ENCODE measurements at places on chromosomes 16 and 17.

DNA sequence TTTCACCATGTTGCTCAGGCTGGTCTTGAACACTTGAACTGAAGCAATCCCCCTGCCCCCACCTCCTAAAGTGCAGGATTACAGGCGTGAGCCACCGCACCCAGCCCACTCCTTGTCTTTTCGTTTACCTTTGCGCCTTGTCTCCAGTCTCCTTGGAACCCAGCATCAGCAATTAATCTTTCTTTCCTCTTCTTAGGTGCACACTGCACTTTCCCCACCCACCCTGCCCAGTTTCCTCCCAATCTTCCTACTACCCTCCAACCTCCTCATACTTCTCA, 1.5 kb upstream of the CLDN7 start:
- DNase-seq, result no peak

DNA sequence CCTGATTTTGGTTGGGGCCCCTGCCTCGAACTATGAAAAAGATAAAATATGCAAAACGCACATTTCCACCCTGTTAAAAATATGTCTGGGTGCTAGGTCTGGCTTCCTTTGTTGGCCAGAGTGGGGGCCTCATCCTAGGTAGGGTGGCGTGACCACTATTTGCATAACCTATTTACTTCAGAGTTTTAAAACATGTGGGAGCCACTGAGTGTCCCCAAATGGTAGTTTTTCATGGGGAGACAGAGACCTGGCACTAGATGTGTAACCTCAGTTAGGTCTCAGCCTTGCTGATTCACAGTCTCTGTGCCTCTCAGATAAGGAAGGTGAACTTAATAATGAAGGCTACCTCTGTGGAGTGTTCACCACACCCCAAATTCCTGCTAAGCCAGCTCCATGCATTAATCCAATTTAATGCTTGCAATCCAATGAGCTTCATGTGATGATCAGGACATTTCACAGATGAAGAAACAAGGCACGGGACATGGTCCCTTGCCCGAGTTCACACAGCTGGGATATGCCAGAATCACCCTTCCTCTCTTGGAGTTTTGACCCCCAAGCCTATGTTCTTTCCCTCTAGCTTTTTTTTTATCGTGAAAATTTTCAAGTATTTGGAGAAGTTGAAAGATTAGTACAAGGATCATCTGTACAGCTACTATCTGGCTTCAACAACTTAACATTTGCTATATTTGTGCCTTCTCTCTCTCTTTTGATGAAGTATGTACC, 103.4 kb downstream of the IRF8 start:
- DNase-seq, result no peak

DNA sequence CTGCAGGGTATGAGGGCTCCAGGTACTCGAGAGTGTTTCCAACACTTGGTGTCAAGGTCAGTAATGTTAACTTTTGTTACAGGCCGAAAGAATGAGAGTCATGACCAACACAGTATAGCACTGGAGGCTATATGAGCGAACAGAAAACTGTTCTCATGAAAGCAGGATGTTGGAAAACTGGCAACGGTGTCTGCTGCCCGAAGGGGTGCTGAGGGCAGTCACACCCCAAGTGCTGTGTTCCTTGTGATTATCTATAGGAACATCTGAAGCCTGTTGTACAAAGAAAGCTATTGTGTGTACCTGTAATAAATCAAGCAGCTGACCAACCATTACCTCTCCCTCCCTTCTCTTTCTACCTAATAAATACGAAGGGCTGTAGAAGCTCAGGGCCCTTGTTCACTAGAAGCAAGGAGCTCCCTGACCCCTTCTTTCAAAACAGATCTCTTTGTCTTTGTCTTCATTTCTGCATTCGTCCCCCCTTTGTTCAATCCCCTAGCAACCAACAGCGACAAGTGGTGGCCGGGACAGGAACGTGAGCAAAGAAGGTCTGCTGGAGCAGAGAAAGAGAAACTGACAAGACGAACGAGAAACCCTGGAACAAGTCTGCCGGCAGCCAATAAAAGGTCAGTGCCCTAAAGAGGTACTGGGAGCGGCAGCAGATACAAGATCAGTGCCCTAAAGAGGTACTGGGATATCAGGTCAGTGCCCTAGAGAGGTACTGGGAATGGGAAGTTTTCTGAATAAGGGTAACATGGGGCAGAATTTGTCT, 7.6 kb downstream of the CD300LD start:
- DNase-seq, result no peak

GRCh38 chr16:3578121-3578520, 918 bp upstream of the NLRC3 start:
- DNase-seq, result peak; percentile 38

- DNase-seq, result no peak
Observed at GRCh38 chr17:10792151-10792550, 11.7 kb downstream of the TMEM238L start.

DNA sequence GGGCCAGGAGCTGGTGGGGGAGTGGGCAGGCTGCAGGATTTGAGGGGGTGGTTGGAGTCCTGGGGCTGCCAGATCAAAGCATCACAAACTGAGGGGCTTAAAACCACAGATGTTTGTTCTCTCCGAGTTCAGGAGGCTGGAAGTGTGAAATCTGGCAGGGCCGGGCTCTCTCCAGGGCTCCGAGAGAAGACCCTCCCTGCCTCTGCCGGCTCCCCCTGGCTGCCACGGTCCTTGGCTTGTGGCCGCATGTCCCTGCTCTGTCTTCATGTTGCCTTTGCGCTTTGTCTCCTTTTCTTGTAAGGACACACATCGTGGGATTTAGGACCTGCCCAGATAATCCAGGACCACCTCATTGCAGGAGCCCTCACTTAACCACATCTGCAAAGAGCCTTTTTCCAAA, 139.8 kb upstream of the GSE1 start:
- DNase-seq, result no peak

DNA sequence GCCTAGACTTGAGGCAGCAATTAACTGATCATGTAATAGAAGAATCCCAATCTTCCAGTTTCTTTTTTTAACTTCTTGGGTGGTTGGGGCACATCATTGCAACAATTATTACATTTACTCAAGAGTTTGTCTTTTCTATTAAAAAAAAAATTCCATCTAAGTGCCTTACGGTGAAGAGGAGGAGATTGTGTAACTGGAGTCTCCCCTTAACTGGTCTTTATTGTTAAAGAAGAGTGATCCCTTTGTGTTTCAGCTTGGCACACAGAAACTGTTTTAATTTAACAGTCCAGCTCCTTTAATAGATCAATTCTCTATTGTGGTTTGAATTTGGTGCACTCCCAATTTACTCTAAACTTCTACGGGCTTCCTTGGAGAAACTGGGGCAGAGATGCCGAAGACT, 75.2 kb downstream of the FTO start:
- no peak for DNase-seq

GRCh38 chr16:80526418-80527061, 14.3 kb upstream of the DYNLRB2 start:
- DNase-seq, result peak; percentile 55

DNA sequence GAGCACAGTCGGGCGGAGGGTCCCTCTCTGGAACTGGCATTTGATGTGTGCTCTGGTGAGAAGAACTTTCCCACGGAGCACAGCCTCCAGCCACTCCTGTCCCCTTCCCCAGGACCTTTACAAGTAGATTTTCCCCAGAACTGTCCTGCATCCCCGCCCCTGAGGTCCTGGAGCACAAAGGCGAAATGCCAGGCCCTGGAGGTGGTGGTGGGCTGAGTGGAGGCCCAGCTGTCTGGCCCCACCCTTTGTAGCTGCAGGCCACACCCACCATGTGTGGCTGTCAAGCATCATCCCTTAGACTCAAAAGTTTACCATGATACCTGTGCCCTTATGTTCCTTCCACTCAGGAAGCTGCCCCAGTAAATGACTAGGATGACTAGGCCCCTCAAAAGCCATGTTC, 37.7 kb downstream of the PLD6 start:
- DNase-seq, result no peak

DNA sequence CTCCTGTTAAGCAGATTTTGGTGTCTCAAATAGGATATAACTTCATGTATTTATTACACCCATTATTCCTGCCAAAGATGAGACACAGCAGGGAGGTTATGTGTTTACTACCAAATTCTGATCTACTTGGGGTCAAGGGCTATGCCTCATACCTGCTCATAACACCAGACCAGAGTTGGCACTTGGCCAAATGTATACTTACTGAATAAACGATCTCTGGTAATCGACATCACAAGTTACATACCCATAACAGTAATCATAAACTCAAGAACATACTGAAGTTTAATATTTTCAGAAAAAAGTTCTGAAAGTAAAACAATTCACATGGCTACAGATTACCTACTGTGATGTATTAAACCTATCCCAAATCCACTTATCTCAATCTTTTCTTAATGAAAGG, 2.9 kb downstream of the TMEM170A start:
- no peak for DNase-seq

DNA sequence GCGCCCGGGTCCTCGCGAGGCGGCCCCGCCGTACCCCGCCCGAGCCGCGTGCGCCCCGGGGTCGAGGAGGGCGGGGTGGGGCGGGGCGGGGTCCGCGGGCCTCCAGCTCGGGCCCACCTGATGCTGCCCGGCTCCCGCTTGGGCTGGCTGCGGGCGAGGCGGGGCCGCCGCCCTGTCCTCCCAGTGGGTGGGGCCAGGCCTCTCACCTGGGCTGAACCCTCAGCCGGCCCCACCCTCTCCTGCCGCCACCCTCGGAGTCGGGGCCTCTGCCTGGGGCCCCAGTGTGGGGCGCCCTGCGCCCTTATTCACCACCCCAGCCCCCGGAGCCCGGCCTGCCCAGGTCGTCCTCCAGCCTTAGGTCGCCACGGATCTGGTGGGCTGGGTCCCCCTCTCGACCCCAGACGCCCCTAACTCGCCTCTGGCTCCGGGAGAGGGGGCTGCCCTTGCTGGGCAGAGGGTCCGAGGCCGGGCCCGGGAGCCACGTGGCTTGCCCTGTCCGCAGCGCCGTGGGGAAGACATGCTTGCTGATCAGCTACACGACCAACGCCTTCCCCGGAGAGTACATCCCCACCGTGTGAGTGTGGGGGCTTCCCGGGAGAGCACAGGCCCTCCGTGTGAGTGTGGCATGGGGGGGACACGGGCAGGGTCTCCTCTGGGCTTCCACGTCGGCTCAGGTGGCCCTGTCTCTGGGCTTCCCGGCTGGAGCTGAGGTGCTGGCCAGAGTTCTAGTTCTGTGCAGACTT, 578 bp downstream of the RAC3 start:
- DNase-seq, result no peak

DNA sequence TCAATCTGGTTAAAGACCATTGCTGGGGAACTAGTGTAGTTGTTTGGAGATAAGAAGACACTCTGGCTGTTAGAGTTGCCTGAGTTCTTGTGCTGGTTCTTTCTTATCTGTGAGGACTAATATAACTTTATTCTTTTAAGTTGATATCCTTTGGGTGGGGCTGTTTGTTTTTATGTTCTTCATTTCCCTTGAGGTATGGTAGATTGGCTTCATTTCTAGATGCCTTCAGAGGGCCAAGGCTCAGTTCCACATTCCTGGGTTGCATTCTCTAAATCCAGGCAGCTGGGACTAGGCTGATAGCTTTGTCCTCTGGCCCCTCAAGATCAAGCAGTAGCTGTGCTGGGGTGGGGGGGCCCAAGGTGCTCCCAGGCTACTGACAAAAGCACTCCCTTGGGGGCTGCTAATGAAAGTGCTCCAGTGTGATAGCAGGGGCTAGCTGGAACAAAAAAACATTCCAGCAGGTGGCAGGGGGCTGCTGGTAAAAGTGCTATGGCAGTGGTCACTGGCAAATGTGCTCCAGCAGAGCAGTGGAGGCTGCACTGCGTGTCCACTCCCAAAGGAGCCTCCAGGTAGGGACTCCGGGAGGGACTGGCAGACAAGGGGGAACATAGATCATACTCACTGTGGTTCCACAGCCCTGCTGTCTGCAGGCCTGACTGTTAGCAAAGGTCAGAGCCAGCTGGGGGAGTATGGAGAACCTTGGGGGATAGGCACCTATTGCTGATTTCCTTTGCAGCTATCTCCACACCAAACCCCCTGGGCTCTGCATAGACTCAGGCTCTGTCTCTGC, 45.9 kb upstream of the KCNJ16 start:
- no peak for DNase-seq

DNA sequence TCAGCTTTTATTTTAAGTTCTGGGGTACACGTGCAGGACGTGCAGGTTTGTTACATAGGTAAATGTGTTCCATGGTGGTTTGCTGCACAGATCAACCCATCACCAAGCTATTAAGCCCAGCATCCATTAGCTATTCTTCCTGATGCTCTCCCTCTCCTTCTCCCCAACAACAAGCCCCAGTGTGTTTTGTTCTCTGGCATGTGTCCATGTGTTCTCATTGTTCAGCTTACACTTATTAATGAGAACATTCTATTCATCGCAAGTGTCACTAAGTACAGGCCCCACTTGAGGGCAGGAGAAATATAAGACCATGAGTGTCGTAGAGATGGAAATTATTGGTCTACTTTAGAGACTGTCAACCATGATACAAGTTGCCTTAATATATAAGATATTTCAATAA, 615.1 kb downstream of the CDH8 start:
- no peak for DNase-seq

- no peak for DNase-seq
Observed at GRCh38 chr16:24291932-24292331, 35.8 kb downstream of the CACNG3 start.

- no peak for DNase-seq
Observed at GRCh38 chr17:80422981-80423380, 8.0 kb downstream of the ENDOV start.

- DNase-seq, result no peak
Observed at GRCh38 chr17:19717411-19717908, 1.1 kb upstream of the SLC47A2 start.

DNA sequence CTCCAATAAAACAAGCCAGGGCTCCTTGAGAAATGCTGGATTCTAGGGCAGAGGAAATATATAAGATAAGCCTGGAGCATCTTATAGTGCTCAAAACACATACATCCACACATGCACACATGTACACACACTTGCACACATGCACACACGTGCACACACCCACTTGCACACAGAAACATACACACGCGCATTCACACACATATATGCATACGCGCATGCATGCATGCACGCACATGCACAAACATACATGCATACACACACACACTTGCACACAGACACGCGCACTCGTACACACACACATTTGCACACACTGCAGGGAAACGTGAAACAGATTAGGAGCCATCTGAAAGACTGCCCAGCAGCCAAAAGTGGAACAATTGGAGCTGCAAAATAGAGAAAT, 8.0 kb upstream of the ENPP7 start:
- no peak for DNase-seq

DNA sequence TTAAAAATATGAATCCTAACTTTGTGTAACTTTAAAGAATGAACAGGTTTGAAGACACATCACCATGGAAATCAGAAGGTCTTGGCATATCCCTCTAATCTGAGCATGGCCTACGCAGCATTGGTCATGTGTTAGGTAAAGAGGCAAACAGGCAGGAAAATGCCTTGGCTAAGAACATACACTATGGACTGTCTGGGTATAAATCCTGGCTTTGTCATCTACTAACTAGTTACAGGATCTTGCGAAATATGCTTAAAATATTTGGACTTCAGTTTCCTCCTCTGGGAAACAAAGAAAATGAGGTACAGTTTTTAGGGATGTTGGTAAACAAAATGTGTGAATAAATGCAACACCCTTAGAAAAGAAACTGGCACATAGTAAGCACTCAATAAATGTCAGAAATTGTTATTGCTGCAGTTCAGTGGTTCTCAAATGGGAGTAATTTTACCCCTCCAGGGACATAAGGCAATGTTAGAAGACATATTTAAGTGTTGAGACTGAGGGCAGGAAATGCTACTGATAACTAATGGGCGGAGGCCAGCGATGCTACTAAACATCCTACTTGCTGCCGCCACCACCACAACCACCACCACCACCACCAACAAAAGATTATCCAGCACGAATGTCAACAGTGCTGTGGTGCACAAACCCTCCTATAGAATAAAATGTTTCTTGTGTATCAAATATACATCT, 770.8 kb upstream of the SOX9 start:
- no peak for DNase-seq

GRCh38 chr17:50266384-50267073, 7.7 kb upstream of the TMEM92 start:
- no peak for DNase-seq

GRCh38 chr16:84299734-84300440, 5.2 kb downstream of the WFDC1 start:
- DNase-seq, result no peak
